Tibial nerve (tissue), 4 donors: ENCODE measurements at places on chromosomes 2 and 18. TPM values are rescaled to one million over a fixed set of nuclear protein-coding genes. Genes with fewer than 3 reads are reported as not detected.

DNA sequence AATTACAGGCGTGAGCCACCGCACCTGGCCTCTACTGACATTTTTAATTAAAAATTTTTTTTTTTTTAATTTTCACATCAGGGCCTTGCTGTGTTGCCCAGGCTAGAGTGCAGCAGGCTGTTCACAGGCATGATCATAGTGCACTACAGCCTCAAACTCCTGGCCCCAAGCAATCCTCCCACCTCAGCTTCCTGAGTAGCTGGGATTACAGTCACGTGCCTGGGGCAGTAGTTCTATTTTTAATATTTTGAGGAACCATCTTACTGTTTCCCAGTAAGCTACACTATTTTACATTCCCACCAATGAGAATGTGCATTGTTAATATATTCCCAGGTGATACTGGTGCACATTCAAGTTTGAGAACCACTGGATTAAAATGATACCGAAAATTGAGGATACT is 92.7 kb downstream of the WDSUB1 start:
- H3K36me3 ChIP-seq = no peaks in the 10 kb centered on the region
- no peaks in the 10 kb centered on the region for H3K4me1 ChIP-seq
- H3K4me3 ChIP-seq = no peak overlapping the region
- H3K27me3 ChIP-seq = no peaks in the 10 kb centered on the region
- no peak for DNase-seq

GRCh38 chr2:126275098-126275497 is 380.9 kb upstream of the GYPC start:
- no peaks in the 10 kb centered on the region for H3K27me3 ChIP-seq
- H3K27ac ChIP-seq = no peak overlapping the region
- DNase-seq = no peak
- H3K4me1 ChIP-seq = no peaks in the 10 kb centered on the region

- H3K36me3 ChIP-seq = no peaks in the 10 kb centered on the region
- H3K4me3 ChIP-seq = no peak overlapping the region
- DNase-seq = no peak
- H3K27me3 ChIP-seq = no peaks in the 10 kb centered on the region
- H3K4me1 ChIP-seq = no peaks in the 10 kb centered on the region
These were observed 50.0 kb downstream of the TTC39C start for GRCh38 chr18:24064391-24065100.

- no peak overlapping the region for H3K4me3 ChIP-seq
- peaks cover 9% of the 10 kb centered on the region for H3K36me3 ChIP-seq
- H3K4me1 ChIP-seq = no peaks in the 10 kb centered on the region
- no peak overlapping the region for H3K27ac ChIP-seq
- DNase-seq = no peak
These were observed 2.0 kb downstream of the HOXD3 start for GRCh38 chr2:176158855-176159662.

DNA sequence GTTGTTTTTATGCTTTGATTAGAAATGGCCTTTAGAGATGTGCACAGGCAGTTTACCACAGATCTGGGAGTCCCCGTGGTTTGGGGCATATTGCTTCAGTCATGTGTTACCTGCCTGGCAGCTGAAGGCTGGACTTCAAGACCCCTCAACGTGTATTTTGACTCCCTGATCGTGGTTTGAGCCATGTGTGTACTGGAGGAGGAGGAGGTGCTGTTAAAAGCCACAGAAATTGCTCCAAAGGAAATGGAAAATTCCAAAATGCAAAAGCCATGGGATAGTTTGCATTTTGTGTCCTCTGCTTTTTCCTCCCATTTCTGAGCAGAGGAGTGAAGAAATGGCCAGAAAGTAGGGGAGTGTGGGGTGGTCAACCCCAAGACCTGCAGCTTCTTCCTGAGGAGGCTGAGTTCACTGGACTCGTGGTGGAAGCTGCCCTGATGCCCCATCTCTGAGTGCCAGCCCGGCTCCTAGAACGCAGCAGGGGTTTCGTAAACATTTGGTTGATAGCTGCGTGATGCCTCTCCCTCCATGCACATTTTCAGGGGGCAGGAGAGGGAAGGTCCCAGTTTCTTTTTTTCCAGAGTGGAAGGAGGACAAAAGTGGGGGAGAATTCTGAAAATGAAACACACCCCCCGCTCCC is 45.7 kb downstream of the ITGB1BP1 start:
- H3K4me3 ChIP-seq = no peak overlapping the region
- DNase-seq = no peak
- H3K27ac ChIP-seq = no peak overlapping the region
- H3K4me1 ChIP-seq = no peaks in the 10 kb centered on the region
- H3K27me3 ChIP-seq = no peaks in the 10 kb centered on the region

DNA sequence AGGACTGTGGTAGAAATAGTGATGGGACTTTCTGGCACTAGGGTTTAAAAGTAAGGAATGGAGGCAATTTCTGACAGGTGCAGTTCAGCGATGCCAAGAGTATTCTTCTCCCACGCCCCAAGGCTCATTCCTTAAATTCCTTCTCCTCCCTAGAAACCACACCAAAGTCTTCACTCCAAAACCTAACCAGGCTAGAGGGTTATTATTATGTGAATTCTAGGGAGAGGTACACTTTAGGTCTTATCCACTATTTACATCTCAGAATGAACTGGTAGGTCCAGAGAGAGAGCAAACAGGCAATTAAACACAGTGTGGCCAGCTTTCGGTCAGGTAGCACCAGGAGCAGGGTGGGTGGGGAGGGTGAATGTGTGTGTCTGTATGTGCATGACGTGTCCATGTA is 11.4 kb downstream of the IL1F10 start:
- no peaks in the 10 kb centered on the region for H3K36me3 ChIP-seq
- H3K4me3 ChIP-seq = no peak overlapping the region
- no peak overlapping the region for H3K27ac ChIP-seq
- no peak for DNase-seq
- H3K27me3 ChIP-seq = no peaks in the 10 kb centered on the region

DNA sequence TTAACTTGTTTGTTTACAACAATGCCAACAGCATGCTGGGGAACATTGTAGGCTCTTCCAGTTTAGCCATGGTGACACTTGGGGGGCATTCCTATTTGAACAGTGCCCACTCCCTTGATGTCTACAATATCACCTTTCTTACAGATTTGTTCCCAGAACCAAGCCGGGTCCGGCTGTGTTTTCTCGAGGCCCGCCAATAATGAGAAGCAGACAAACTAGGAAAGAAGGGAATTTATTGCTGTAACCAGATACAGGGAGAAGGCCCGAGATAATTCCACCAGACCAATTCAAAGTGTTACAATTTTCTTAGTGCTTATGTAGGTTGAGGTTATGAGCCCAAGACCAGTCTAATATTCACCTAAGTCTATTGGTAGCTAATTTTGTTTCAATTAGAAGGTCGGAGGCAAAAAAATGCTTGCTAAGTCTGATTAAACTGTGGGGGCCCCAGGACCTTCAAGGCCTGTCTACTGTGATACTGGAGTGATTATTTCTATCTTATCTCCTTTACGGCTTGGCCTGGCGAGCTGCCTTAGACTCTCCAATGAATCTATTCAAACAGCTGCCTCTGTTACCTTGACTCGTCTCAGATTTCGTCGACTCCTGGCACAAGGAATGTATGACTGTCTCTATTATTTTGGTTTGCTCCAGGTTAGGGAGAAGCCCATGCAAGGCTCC is 59.1 kb upstream of the PSME4 start:
- H3K27me3 ChIP-seq = no peaks in the 10 kb centered on the region
- H3K4me1 ChIP-seq = no peaks in the 10 kb centered on the region
- no peaks in the 10 kb centered on the region for H3K36me3 ChIP-seq
- no peak overlapping the region for H3K4me3 ChIP-seq

GRCh38 chr18:32446780-32447179 is 23.9 kb downstream of the GAREM1 start:
- H3K36me3 ChIP-seq = no peaks in the 10 kb centered on the region
- no peak overlapping the region for H3K27ac ChIP-seq
- H3K4me1 ChIP-seq = peaks cover 49% of the 10 kb centered on the region
- no peaks in the 10 kb centered on the region for H3K27me3 ChIP-seq

- no peak overlapping the region for H3K27ac ChIP-seq
- no peak overlapping the region for H3K4me3 ChIP-seq
- H3K36me3 ChIP-seq = no peaks in the 10 kb centered on the region
- DNase-seq = no peak
- H3K4me1 ChIP-seq = no peaks in the 10 kb centered on the region
These were observed 65.2 kb downstream of the VSNL1 start for GRCh38 chr2:17605696-17606095.

Gene DIPK1C
- total RNA-seq = not detected

Gene EVA1A
- not detected for total RNA-seq

Gene ZNF532
- 122 TPM for total RNA-seq

Gene FAM117B
- total RNA-seq = 13.5 TPM

Gene ASAP2
- total RNA-seq = 28.2 TPM

Gene ICOS
- not detected for total RNA-seq

Gene SAG
- not detected for total RNA-seq
